ENCODE measurements at places on chromosomes 16 and 17. TPM values are rescaled to one million over a fixed set of nuclear protein-coding genes. Genes with fewer than 3 reads are reported as not detected.

The DCUN1D3 gene
- total RNA-seq = 14.5 TPM

The ZACN gene
- total RNA-seq = 2.7 TPM

The B4GALNT2 gene
- total RNA-seq = 0.05 TPM

The PNMT gene
- not detected for total RNA-seq

The CA5A gene
- total RNA-seq = 0.13 TPM

The GDPD3 gene
- 4.3 TPM for total RNA-seq

The GSG1L gene
- not detected for total RNA-seq

The MRPS7 gene
- total RNA-seq = 126 TPM

The KRTAP4-3 gene
- not detected for total RNA-seq

The PLA2G10 gene
- not detected for total RNA-seq

The NTN3 gene
- total RNA-seq = 0.10 TPM

The PRSS36 gene
- 0.34 TPM for total RNA-seq
